ENCODE measurements at places on chromosomes 1 and 21.

DNA sequence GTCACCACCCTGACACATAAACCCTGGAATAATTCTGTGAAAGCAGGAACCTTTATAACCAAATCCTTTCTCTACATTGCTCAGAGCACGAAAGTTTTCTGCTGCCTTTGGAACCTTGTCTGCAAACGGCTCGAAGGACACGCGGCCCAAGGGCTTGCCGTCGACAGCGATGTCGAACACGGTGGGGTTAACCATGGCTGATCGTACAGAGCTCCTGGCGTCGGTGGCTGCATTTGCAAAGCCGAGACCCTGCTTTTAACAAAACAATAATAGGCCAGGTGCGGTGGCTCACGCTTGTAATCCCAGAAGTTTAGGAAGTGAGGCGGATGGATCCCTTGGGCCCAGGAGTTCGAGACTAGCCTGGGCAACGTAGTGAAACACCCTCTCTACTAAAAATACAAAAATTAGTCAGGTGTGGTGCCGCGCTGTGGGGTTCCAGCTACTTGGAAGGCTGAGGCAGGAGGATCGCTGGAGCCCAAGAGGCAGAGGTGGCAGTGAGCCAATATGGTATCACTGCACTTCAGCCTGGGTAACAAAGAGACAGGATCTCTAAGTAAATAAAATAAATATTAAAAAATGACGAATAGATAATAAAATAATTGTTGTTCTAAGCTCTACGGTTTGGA is 2.2 kb upstream of the EIF2B3 start:
- no peak for DNase-seq

- DNase-seq: no peak
Observed at GRCh38 chr1:56223968-56224367, 355.4 kb downstream of the PLPP3 start.

- DNase-seq: peak; percentile 86
Observed at GRCh38 chr1:207007352-207008033, 25.1 kb downstream of the C1orf116 start.

DNA sequence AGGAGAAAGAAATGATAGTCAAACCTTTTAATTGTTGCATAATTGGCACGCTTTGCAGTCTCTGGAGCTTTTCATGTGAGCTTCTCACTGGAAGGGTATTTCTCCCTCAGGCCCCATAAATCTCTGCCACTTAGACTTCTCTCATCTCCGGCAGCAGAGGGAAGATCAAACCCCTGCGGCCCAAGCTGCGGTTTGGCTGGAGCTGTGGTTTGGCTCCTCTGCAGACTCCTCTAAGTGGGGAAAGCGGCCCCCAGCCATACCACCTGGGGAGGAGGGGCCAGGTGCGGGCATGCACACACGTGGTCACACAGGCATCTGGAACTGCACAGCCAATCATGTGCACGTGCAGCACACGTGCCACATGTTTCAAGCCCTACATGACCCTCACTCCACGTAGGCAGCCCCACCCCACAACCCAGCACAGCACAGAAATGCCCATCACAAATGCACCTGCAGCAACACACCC is 58.3 kb downstream of the UBE2T start:
- peak; percentile 91 for DNase-seq

- peak; percentile 33 for DNase-seq
Observed at GRCh38 chr21:45420061-45421041, 15.4 kb downstream of the COL18A1 start.

GRCh38 chr21:37087188-37087587 is 14.1 kb downstream of the TTC3 start:
- DNase-seq: no peak

DNA sequence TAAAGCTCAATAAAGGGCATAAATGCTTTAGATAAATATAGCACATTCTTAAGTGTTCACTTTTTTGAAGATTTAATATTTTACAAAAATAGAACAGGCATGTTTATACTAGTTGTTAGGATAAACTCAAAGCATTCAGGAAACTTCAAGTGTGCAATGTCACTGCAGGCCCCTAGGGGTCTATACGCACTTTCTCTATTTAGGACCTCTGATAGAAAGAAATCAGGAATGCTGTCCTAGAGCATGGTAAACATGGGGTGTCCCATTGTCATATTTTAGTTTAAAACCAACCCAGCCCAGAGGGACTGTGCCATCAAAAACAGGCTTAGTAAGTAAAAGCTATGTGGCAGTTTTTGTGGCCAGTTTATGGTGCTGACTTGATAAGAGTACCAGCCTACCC is 102.2 kb downstream of the BARHL2 start:
- DNase-seq: no peak

DNA sequence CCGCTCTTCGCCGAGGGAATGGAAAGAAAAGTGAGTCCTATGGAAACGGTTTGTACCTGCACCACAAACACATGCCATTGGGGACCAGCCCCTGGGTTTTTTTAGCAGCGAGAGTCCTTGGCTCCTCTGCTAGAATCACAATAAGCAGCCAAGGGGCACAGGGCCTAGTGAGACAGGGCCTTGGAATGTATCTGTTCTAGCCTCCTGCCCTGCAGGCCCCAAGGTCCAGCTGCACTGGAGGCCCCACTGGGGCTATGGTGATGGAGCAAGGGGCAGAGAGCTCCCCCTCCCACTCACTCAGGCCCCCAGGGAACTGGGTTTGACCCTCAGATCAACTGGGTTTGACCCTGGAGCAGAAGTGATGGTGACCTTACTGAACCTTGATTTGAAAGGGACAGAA is 14.4 kb downstream of the SHISA4 start:
- DNase-seq: no peak

- no peak for DNase-seq
Observed at GRCh38 chr1:230498704-230499103, 72.6 kb upstream of the PGBD5 start.

GRCh38 chr1:64050601-64051000 is 152.8 kb upstream of the UBE2U start:
- no peak for DNase-seq

DNA sequence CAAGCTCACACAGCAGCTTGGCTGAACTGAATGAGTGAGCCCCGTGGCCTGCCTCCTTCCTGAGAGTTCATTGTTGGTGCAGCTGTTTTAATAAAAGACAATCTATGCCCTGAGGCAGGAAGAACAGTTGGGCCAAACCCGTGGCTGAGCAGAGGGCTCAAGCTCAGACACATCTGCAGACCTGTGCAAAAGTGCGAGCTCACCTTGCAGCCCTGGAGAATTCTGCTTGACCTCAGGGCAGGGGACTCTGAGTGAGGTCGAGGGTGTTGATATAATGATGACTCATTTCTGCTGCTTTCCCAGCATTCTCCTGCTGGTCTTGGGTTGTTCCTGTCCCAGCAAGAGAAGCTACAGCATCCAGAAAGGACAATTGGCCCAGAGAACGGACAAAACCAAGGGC is 61.0 kb downstream of the ATP5PO start:
- DNase-seq: no peak

GRCh38 chr21:44428281-44428960 is 26.9 kb upstream of the LRRC3 start:
- peak; percentile 20 for DNase-seq

- no peak for DNase-seq
Observed at GRCh38 chr1:97636941-97637340, 283.9 kb downstream of the DPYD start.

DNA sequence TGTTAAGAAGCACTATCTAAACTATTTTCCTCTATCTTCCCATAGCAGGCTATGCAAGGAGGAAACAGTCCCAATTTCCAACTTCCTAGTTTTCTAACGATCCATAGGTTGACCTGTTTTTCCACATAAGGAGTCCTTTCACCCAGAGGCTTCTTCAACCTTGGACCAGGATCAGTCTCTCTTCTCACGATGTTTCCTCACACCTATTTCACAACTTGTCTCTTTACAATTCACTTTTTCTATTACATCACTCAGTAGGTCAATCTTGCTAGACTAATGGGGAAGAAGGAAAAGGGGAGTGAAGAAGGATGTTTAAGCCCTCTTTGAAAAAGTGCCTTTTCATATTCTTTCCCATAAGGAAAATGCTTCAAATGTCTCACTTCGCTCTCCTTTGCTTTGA is 15.9 kb downstream of the PALMD start:
- DNase-seq: no peak

DNA sequence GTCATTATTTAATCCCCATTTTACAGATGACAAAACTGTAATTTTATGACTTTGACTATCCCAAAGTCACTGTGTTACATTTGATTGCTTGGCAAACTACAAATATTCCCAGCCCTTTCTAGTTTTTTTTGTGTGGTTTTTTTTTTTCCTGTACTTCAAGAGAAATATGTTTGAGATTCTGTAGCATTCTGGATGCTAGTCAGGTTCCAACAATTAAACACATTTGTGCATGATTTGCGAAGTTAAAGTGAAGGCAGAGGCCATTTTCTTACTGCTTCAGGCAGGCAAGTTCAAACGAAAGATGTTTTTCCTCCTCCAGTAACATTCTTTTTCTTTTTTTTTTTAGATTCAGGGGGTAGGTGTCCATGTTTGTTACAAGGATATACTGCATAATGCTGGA is 107.9 kb upstream of the SERTAD4 start:
- DNase-seq: no peak

DNA sequence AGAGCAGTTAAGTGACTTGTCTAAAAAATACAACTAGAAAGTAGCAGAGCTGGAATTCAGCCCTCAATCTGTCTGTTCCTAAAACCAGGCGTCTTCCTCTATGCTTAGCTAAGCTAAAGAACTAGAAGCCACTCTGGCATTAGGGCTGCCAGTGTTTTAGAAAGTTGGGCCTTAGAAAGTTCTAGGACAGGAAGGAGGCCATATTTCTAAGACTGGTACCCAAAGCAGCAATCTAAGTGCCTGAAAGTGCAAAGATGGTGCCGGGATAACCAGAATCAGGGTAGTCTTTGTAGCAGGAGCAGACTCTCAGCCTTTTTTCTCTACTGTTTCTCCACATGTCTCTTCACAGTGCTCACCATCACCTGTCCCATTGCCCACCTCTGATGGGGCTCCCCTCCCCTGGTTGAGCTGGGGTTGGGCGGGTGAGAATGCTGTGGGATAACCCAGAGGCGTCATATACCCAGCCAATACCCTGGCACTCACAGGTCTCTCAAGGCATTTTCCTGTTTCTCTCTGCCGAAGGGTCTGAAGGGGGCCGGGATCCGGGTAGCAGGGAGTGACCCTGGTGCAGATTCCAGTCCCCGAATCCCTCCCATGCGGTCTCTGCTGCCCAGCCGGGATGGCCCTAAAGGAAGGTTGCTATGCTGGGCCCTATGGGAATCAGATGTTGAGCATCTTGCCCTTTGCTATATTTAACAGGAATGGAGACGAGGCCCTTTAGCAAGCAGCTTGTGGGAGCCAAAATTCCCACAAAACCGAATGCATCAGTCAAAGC is 1.1 kb upstream of the RCSD1 start:
- DNase-seq: no peak
